ENCODE measurements at places on chromosomes 1 and 21.

DNA sequence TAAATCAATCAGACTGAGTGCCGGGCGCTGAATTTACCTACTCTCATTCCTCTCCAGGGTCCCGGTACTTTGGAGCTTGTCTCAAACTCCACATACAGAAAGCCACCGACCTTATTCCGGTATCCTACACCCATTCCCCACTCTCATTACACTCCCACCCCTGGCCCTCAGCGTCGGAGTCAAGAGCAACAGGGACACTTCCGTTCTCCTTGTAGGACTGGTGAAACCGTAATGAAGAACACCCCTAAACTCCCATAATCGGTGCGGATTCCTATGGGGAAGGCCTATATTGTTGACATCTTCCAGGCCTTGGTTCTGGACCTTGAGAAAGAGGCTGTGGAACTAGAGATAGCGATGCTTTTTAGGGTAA, 798 bp downstream of the ZBED6 start:
- no peak for DNase-seq

DNA sequence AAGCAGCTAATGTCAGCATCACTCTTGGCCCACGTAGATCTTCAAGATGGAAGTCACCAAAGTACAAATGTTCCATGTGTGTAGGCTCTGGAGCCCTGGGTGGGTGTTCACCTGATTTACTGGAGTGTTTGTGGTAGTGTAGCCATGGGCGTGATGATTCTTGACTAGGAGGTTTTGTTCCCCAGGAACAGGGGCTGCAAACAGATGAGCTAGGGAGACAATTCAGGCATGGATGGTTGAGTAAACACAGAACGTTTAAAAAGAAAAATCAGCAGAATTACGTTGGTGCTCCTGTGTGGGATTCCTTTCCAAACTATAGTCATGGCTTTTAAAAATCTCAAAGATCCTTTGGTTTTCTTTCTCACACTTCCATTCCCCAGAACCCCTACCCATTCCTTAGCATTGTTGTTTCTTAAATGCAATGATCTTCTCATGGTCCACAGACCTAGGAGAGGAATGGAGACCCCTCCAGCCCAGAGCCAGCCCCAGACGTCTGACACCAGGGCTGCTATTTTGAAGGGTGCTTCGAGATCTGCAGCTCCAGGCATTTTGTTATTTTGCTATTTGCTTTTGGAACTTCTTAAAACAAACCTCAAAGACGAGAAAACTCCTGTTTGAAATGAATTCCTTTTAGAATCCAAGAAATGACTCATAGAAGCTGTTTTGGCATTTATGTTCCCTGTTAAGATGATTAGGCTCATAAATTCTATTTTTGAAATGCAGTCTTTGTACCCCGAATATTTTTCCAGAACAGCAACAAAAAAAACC, 115.1 kb downstream of the ETS2 start:
- DNase-seq: no peak

DNA sequence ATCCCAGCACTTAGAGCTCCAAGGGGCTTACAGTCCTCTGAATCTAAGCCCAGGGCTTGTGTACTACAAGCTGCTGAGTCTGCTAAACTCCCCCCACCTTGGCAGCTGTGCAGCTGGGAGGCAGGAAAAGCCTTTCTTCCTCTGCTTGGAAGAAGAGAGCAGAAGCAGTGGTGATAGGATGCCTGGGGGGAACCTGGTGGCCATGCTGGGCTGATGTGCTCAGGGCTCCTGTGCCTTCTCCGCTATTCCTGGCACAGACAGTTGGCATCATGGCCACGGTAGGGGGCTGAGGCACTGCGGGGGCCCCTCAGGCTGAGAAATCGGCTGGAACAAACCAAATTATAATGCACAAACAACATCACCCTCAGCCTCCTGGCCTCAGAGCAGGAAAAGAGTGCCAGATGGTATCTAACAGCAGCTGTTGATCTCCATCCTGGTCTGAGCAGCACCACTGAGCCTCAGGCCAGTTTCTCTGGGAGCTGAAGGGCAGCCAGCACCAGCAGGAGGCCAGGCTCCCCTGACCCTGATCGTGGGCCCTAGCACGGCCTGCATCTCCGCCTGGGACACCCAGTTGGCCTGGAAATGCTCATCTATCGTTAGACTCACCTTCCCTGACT, 35.8 kb downstream of the ECE1 start:
- no peak for DNase-seq

DNA sequence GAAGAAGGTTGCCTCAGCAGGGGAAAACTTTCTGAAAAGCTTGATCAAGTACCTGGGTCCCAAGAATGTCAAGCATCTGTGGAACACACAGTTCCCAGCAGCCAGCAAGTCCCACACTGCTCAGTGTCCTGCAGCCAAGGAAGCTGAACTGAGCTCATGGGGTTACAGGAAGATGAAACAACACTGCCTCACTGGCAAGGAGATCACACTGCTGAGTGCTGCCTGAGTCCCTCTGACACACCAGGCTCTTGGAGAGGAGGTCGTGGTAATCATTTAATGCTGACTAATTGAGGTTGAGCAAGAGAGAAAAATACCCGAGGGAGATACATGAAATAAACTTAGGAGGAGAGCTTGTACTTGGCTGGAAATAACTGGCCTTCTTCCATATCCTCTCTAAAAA, 75.2 kb downstream of the MPZL1 start:
- DNase-seq: peak; percentile 41

GRCh38 chr1:24161270-24161669, 18.3 kb upstream of the IL22RA1 start:
- no peak for DNase-seq
